Uterus (tissue), 4 donors: ENCODE measurements at places on chromosomes 7 and 10. TPM values are rescaled to one million over a fixed set of nuclear protein-coding genes. Genes with fewer than 3 reads are reported as not detected.

DNA sequence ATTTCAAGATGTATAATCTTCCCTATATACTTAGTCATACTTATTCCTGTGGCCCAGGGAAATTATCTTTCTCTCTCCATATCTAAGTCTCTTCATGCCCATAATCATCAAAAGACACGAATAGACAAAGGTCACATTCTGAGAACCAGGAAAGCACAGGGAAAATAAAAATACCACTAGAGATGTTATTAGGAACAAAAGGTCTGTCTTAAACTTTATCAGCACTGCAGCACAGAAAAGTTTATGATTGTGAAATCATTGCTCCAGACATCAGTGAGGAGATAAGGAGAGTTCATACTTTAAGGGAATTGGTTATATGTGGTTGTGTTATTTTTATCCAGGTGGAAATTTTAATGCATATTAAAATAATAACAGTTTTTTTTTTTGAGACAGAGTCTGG, 974.6 kb upstream of the CELF2 start:
- H3K27ac ChIP-seq = no peak overlapping the region
- H3K27me3 ChIP-seq = no peaks in the 10 kb centered on the region
- H3K4me3 ChIP-seq = no peak overlapping the region
- H3K4me1 ChIP-seq = no peaks in the 10 kb centered on the region

- no peak for DNase-seq
- H3K4me1 ChIP-seq = no peaks in the 10 kb centered on the region
- no peak overlapping the region for H3K27ac ChIP-seq
- H3K27me3 ChIP-seq = no peaks in the 10 kb centered on the region
- no peak overlapping the region for H3K4me3 ChIP-seq
These were observed 5.6 kb upstream of the CDH23 start for GRCh38 chr10:71390921-71391690.

- no peaks in the 10 kb centered on the region for H3K4me1 ChIP-seq
- H3K27me3 ChIP-seq = no peaks in the 10 kb centered on the region
- H3K27ac ChIP-seq = no peak overlapping the region
- no peaks in the 10 kb centered on the region for H3K36me3 ChIP-seq
These were observed 7.0 kb upstream of the ZNF425 start for GRCh38 chr7:149133028-149133710.

GRCh38 chr7:80017101-80017698, 117.4 kb upstream of the GNAI1 start:
- no peaks in the 10 kb centered on the region for H3K27me3 ChIP-seq
- no peak overlapping the region for H3K27ac ChIP-seq
- H3K4me1 ChIP-seq = no peaks in the 10 kb centered on the region
- no peak overlapping the region for H3K4me3 ChIP-seq
- H3K36me3 ChIP-seq = no peaks in the 10 kb centered on the region

DNA sequence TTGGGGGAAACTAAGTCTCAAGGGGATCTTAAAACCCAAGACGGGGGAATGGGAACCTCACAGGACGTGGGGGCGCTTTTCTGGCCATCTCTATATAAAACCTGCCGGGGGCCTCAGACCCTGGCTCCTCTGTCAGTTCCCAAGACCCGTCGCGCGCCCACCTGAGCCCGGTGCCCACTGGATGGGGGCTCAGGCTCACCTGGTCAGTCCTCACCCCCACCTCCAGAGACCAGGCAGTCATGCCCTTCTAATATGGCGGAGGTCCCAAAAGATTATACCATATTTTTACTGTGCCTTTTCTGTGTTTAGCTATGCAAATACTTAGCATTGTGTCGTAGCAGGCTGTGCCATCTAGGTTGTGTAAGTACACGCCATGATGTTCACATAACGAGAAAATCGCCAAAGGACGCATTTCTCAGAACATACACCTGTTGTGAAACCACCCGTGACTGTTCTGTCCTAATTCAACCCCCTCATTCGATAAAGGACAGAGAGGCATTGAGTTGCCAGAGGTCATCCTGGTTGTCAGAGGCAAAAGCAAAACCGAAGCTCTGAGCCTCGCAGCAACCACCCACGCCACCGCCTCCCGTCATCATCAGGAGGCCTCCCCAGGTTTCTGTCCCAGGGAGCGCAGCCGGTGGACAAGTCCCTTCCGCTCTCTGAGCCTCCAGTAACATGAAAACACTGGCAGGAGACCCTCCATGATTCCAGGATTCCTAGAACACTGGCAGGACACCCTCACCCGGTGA, 28.9 kb downstream of the OAT start:
- H3K36me3 ChIP-seq = no peaks in the 10 kb centered on the region
- DNase-seq = no peak
- H3K27me3 ChIP-seq = no peaks in the 10 kb centered on the region
- no peak overlapping the region for H3K4me3 ChIP-seq

GRCh38 chr10:64288404-64288803, 767.2 kb downstream of the REEP3 start:
- no peak overlapping the region for H3K27ac ChIP-seq
- no peak overlapping the region for H3K4me3 ChIP-seq
- no peak for DNase-seq

The VSIR gene
- 127 TPM for total RNA-seq
